ENCODE measurements at places on chromosomes 11 and 22.

DNA sequence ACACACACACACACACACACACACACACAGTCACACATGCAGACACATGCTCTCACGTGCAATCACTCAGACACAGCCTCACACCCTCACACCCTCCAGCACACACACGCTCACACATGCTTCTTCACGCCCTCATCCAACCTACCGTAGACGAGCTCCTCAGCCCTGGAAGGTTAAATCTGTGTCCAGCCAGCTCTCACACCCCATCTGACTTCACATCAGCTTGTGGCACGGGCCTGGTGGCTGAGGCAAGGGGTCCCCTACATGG lies 1.3 kb upstream of the SCUBE1 start:
- DNase-seq: no peak

GRCh38 chr11:113549611-113550578 lies 74.7 kb upstream of the DRD2 start:
- DNase-seq: no peak

DNA sequence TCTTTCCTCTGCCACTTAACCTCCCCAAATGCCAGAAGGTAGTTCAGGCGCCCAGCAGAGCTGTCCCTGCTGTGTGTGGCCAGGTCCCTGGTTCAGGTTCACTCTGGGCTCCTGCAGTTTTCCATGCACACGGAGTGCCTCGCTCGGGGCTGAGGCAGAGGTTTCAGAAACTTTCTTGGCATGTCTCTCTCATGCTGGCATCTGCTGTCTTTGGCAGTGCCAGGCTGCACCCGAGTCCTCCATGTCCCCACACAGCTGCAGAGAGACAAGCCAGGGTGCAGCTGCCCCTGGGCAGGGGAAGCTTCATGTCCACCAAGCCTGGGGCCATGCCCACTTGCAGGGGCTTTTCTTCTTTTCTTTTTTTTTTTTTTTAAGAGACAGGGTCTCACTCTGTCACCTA lies 7.0 kb upstream of the NEFH start:
- no peak for DNase-seq

GRCh38 chr11:35058669-35059434 lies 80.1 kb upstream of the CD44 start:
- no peak for DNase-seq

- DNase-seq: peak; percentile 67
Observed at GRCh38 chr11:11966826-11967668, 41.4 kb downstream of the DKK3 start.

GRCh38 chr11:107563702-107564101 lies 1.8 kb downstream of the ALKBH8 start:
- DNase-seq: peak; percentile 16

DNA sequence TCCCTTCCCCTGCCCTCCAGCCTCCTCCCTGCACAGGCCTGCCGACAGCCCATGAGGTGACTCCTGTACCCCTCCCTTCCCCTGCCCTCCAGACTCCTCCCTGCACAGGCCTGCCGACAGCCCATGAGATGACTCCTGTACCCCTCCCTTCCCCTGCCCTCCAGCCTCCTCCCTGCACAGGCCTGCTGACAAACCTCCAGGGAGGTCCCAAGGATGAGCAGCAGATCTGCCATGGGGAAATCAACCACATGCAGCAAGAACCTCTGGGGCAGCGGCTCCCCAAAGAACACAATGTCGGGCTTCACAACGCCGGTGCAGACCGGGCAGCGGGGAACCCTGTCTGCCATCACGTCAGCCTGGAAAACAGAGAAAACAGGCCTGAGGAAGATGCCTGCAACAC lies 12.3 kb downstream of the SIRT3 start:
- no peak for DNase-seq

GRCh38 chr22:39087881-39088684 lies 9.0 kb upstream of the APOBEC3H start:
- DNase-seq: no peak

DNA sequence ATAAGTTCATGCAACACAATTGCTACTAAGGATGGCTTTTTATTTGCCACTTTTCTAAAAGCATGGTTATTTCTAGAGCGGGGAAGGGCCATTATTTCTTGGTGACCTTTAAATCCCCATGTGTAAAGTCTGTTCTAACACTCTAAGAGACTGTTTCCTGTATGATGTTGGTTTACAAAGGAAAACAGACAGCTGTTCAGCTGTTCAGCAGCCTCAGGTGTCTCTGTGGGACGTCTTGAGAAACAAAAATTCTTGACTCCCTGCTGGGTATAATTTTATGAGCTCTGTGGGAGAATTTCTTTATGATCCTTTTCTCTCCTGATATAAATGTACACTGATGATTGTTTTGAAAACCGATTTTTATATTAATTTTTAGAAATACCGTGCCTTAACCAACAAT lies 13.9 kb downstream of the MUC15 start:
- no peak for DNase-seq

DNA sequence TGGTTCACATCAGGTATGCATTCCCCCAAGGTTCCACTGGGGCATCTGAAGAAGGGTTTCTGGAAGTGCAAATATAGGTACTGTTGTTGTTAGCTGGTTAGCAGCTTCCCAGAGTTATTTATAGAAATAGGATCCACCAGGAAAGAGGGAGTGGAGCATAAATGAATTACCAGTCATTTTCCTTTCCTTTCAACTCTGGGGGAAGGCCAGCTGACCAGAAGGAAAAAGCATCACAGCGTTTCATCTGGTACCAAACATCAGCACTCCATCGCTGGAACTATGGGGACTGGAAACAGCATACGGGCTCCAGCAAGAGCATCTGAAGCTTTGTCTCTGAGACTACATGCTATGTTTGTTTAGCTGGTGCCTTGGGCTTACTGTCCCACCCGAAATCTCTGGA lies 378.2 kb upstream of the NARS2 start:
- DNase-seq: no peak

DNA sequence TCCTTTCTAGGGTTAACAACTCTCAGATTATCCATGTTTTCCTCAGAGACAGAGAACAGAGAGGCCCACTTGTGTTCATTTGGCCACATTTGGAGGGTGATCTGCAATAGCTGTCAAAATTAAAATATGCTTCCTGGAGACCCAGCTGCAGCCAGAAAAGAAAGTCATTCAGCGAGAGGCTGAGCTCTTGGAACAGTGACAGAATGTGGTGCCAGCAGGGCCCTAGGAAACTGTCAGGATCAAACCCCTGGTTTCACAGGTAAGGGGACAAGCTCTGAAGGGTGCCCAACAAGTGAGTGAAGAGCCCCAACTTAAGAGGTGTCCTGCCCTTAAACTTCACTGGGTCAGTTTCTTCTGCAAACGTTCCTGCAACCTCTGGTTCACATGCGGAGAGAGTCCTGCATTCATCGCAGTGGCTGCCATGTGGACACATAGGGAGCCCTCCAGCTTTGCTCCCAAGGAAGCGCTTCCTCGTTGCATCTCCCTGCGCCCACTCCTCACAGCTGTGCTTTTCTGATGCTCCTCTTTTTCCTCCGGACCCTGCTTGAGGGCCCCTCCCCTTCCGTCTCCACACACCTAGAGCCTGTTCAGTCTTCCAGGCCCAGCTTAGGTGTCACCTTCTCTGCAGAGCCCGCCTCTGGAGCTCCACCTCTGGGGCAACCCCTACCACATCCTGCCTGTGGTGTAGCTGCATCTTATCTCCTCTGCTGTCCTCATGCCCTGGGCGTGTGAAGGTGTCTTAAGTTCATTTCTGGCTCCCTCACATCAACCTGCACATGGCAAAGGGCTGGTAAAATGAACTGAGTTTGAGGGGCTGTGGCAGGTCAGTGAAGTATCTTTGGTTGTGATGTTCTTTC lies 3.9 kb downstream of the UCP3 start:
- DNase-seq: peak; percentile 61

GRCh38 chr11:130076778-130077481 lies 7.2 kb downstream of the APLP2 start:
- no peak for DNase-seq

DNA sequence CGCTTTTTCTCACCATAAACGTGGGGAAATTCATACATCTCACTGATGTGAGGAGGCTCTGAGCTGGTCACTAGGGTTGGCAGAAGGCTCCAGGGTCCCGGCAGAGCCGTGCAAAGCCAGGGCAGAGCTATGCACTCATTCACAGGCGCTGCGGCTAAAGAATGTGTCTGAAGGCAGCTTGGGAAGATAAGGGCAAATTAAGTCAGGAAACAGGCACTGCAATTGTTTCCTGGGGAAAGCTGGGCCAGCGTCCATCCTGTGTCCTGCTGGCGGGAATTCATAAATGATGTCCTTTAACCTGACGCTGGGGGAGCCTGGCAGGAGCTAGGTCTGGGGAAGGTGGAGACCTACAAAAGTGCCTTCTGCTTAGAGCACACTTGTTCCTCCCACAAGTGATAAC lies 27.6 kb downstream of the PKNOX2 start:
- no peak for DNase-seq

GRCh38 chr22:33850724-33851123 lies 69.6 kb downstream of the LARGE1 start:
- DNase-seq: no peak

DNA sequence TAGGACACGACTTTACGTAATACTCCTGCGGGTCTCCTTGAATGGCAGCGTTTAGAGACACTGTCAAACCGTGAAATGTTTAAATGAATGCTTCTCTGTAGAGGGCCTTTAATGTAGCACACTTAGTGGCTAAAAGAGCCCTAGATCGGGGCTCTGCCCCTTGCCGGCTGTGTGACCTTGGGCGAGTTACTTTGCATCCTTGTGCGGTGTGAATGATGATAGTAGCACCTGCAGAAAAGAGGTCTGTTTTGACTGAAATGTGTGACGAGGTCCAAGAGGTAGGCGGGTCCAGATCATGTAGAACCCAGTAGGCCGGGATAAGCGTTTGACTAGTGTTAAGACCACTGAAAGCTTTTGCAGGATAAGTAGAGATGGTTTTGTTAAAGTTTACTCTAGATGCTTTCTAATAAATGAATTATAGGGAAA lies 866 bp downstream of the MED17 start:
- no peak for DNase-seq

GRCh38 chr11:43708776-43709175 lies 28.2 kb downstream of the HSD17B12 start:
- DNase-seq: no peak

GRCh38 chr11:74265256-74265655 lies 46.2 kb downstream of the P4HA3 start:
- DNase-seq: no peak

GRCh38 chr22:32743046-32743445 lies 58.5 kb upstream of the TIMP3 start:
- no peak for DNase-seq

- no peak for DNase-seq
Observed at GRCh38 chr11:44388828-44389657, 79.1 kb upstream of the ALX4 start.

- DNase-seq: no peak
Observed at GRCh38 chr11:22456993-22457762, 119.0 kb downstream of the SLC17A6 start.

DNA sequence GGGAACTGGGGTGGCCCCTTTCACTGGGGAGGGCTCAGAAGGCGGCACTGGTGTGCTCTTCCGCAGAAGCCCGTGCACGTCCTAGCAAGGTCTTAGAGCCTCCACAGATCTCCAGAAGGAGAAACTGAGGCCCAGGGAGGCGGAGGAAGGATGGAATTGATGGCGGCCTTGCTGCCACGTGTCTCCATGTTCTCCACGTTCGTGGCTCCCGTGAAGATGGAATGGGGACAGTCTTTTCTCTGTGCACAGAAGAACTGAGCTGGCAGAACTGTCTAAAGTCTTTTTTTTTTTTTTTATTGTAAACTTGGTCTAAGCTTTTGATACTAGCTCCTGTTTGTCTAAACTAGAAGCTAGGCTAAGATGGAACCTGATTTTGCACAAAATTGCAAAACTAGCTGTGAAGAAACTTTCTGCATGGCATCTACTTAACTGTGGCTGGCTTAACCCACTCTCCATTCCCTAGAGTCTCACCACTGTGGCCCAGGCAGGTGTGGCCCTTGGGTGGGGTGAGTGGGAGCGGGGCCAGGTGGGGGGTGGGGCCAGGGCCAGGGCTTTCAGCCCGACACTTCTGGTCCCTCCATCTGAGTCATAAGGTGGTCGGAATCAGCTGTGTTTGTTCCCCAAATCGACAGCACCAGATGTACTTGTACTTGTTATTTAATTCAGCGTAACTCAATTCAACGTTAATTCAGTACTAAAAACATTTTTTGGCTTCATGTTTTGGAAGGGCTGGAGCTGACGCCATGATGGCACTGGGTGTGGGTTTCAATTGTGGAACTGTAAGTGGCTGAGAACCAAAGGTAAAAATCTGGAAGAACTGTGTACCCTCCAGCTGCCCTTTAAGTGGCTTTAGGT lies 120.7 kb downstream of the MPPED1 start:
- DNase-seq: no peak

- no peak for DNase-seq
Observed at GRCh38 chr11:10664496-10664895, 29.1 kb downstream of the IRAG1 start.

- no peak for DNase-seq
Observed at GRCh38 chr11:129969920-129970319, 32.7 kb downstream of the PRDM10 start.

DNA sequence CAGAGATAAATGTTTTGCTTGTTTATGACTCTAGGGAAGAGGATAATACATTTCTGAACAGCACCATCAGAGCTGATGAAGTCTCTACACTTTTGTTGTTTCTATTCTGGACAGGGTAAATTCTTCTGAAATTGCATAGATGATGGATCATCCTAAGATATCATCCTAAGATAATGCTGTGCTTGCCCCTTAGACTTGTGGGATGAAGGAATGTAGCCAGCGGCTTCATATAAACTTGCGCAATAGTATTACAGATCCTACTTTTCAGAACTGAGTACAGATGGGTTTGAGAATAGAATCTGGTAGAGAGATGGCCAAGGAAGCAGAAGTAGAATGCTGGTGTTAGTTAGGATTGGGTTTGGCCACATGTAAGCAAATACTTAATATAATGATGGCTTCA lies 61.0 kb downstream of the NCAM1 start:
- DNase-seq: no peak

- peak; percentile 44 for DNase-seq
Observed at GRCh38 chr11:124920870-124921609, 2.0 kb downstream of the HEPN1 start.

GRCh38 chr11:118625976-118626375 lies 18.6 kb downstream of the PHLDB1 start:
- DNase-seq: no peak

- DNase-seq: peak; percentile 67
Observed at GRCh38 chr11:58958500-58958899, 19.2 kb downstream of the GLYATL1 start.

DNA sequence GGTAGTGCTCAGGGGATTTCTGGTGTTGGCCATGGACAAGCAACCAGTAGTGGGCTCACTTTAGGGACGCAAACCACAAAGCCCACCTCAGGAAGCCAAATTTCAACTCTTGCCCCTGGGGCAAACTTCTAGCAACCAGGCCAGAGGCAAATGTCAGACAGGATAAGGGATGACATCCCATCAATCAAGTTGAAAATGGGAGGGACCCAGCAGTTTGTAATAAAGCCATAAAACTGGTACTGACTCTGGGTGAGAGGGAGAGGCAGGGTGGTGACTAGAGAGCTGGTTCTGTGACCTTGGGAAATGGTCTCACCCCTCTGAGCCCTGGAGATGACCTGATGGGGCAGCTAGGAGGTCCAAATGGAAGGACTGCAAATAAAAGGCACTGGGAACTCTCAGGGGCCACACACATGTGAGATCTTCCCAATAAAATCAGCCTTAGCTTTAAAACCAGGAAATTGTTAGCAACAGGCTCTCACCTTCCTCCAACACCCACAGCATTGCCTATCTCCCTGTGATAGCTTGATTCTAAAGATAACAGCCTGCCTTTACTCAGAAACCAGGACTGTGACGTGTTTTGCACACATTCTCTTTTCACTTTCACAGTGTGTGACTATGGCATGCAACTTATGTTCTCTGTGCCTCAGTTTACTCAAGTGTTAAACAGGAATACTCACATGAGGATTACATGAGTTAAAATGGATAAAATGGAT lies 6.4 kb upstream of the TBC1D10A start:
- DNase-seq: no peak

GRCh38 chr11:125378571-125378970 lies 117.5 kb downstream of the FEZ1 start:
- DNase-seq: no peak

All from transverse colon (tissue), 4 donors.